ENCODE measurements at places on chromosomes 2 and 18.

DNA sequence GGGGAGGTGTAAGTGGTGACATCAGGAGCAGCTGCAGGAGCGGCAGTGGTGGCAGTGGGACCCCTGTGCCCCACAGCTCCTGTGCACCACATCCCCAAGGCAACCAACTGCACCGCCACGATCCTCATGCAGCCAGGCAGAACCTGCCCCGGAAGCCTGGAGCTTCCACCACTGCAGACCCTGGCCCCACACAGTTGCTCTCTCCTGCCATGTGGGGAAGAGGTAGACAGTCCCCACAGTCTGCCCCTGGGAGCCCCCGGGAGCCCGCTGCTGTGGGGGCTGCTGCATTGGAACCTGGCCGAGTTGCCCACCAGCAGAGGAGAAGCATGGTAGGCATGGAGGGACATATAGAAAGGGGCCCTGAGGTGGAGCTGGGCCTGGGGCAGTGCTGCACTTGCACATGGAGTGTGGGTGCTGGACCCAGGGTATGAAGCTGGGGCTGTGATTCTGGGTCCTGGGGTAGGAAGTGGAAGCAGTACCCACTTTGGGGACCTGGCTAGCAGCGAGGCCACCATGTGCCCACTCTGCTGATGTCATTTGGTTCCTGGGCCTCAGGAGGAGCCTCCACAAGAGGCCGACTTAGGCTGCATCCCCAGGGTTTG is 623.3 kb upstream of the LRRTM4 start:
- no peak for DNase-seq

- DNase-seq, result no peak
These were observed 40.1 kb downstream of the AGPS start for GRCh38 chr2:177432703-177433102.

- DNase-seq, result no peak
These were observed at the start of gene WNT10A for GRCh38 chr2:218880102-218880858. Gene WNT10A (plus strand): TSS chr2:218880852. CDS start chr2:218880996, 144 bp downstream.

- no peak for DNase-seq
These were observed 6.3 kb upstream of the RPRD1A start for GRCh38 chr18:36073676-36074075.

- no peak for DNase-seq
These were observed 25.8 kb upstream of the CABYR start for GRCh38 chr18:24112874-24113615.

DNA sequence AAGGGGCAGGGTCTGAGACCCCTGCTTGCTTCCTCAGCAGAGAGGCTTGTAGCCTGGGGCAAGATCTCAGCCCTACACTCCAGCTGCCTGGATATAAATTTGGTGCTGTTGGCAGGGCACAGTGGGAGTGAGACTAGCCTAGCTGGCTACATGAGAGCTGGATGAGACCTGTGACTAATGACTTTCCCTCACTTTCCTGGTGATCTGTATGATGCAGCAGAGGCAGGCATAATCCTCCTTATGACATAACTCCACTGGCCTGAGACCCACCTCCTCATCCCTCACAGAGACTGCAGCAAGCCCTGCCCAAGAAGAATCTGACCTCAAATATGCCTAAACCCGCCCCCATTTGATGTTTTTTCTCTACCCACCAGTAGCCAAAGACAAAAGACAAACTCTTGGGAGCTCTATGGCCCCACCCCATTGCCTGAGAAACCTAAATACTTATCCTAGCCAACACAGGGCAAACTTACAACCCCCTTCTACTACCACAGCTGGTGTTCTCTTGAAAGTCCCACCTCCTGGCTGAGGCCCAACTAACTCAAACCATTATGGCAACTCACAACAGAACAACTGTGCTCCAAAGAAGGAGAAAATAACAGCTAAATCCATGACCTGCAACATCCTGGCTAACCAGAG is 102.7 kb downstream of the NR4A2 start:
- DNase-seq, result no peak

DNA sequence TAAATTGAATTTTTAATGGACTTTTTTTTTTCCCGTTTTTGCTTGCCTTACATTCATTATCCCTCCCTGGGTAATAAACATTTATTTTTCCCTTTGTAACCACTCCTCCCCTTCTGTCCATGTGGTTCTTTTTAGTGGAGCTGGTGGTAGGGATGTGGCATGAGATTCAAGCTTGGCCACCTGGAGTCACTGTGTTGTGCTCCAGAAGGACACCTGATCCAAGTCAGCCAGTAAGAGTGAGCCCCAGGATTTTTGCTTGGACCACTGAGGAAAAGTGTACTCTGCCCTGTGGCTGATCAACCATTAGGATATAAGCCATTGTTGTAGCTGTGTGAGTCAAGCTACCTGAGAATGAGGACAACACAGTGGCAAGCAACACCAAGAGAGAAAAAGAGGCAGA is 11.1 kb upstream of the ACTR3 start:
- no peak for DNase-seq

DNA sequence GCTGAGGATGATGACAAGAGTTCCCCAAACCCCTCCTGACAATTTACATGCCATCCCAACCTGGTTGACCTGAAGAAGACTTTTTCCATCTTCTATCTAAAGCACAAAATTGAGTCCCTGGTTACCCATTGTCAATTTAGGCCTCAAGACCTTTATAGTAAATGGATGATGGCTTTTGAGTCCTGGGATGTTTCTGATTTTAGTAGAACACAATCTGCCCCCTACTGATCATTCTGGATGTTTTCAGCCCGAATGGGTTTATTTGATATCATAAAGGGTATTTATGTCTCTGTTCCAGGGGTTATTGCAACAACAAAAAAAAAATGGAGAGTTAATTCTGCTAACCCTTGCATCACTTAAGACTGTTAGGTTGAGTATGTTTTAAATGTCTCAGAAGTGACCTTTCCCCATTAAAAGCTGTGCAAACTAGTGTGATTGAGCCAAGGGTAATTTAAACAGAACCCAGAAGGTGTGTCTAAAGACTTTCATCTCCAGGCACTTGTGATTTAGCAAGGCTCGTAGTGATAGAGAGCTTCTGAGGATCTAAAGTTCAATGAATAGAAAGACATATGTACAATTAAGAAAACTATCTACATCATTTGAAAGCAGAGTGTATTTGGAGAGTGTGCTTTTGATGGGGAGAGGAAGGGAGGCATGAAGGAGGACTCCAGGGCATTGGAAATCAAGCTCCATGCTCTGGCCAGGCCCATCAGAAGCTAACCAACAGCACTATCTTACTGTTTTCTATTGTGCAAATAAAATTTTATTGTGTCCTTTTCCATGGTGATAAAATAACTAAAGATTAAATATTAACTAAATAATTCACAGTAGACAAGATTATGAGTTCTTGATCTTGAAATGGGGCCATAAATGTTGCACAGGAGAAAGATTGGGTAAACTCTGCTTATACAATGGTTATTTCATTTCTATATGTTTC is 96.6 kb upstream of the NOSTRIN start:
- DNase-seq, result peak; percentile 23

GRCh38 chr2:82268446-82268845 is 1963.9 kb upstream of the LRRTM1 start:
- DNase-seq, result no peak

- DNase-seq, result peak; percentile 59
These were observed 26.6 kb upstream of the LANCL1 start for GRCh38 chr2:210503001-210503623.

- no peak for DNase-seq
These were observed 90.0 kb downstream of the TRIB2 start for GRCh38 chr2:12806549-12807242.

DNA sequence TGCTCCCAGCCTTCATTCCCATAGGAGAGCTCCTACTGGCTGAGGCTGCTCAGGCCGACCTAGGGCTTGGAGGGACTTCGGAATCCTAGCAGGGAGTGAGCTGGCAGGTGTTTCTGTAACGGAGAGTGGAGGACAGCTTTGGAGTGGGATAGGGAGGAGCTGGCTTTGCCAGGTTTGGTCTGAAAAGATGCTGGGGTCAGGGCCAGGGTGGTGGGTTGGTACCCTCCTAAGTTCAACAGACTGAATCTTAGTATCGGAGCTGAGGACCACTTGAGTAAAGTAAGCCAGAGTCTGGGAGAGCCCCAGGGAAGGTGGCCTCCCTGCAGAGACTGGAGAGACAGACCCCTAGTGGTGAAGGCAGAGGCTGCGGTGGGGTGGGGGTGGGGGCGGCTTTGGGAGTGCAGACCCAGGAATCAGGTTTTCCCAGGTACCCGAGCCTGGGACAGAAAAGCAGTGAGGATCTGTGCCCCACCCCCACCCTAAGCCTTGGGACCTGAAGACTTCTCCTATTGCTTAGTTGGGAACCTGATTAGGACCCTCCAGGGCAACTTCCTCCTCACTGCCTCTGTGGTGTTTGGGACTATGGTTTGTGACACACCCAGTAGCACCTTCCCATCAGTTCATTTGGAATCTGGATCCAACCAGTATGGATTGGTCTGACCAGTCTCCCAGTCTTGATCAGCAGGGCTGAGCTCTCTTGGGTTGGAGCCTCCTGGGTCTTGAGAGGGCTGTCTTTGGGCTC is 3.0 kb downstream of the CNNM4 start:
- peak; percentile 29 for DNase-seq

- no peak for DNase-seq
These were observed 79.0 kb downstream of the ASXL3 start for GRCh38 chr18:33656889-33657448.

DNA sequence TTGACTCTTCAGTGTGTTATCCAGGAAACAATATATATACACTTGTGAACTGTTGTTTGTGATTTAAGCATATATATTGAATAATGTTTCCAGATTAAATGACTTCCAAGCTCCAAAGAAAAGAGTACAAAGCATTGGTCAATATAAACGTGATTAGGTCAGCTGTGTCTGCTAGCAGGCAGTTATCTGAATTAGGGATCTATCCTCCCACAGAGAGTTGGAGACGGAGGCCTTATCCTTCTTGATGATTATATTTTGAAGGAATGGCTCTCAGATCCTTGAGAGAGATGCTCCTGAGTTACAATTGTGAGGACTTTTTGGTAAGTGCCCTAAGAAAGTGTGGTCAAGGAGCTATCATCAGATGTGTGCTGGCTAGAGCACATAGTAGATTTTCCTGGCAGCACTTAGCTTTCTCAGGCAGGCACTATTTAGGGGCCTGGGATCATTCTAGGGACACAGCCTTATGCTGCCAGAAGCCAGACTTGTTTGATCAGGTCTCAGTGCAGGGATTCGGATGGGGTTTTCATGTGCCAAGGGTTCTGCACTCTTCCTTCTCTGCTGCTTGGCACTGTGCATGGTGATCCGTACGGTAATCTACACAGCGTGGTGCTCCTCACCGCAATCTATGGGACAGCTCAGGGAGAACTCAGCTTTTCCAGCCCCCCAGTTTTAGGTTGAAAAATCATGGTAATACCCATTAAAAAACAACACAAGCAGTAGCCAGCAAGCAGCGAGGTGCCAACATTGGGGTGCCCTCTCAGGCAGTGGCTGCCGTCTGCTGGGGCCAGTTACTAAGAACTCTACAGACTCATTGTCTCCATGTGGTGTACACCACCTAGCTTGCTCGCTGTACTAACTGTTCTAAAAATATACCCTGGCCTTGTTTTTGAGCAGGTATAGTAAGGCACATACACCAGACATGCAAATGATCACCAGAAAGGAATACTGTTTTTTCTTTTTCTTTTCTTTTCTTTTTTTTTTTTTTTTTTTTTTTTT is 8.0 kb upstream of the ZDBF2 start:
- no peak for DNase-seq

DNA sequence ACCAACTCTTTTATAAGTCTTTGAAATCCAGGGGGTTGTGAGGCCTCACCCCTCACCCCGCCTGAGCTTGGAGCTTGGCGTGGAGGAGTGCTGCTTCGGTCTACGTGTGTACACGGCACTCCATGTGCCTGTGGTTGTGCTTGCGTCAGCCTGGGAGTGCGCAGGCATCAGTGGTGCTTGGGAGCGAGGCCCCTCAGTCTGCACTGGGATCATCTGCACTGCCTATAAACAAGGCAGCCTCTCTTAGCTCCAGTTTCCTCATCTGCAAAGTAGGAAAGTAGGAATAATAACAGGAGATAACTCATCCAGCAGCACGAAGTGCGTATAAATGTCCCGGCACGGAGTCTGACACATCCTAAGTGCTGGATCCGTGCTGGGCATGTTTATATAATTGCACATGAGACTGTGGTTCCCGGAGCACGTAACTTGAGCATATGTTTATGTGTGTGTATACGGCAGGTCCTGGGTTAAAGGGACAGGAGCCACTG is 1.2 kb downstream of the GYPC start:
- DNase-seq, result peak; percentile 79

GRCh38 chr2:33144243-33144642 is 197.5 kb downstream of the LTBP1 start:
- DNase-seq, result no peak

DNA sequence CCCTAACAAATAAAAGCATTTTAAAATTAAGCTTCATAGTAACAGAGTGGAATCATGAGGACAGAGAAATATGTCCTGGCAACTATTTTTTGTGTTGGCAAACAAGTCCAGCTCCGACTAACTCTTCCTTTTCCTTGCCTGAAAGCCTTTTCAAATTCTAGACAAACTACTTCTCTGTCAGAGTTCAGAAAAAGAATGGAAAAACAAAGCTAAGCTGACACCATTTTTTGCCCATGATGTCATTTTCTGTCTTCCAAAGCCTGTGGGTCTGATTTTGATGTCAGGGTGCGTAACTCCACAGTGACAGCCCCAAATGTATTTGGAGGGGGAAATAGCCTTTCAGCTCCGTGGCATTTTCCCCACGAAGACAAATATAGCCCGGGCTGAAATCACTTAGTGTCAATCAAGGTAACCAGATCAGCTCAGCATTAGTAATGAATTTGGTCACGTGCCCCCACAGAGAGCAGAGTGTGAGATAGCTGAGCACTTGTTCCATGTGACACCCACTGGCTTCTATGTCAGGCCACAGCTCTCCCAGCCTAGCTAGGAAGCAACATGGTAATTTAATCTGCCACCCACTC is 233.0 kb upstream of the SIX2 start:
- DNase-seq, result no peak

GRCh38 chr2:22673529-22673928 is 711.5 kb upstream of the KLHL29 start:
- DNase-seq, result no peak

DNA sequence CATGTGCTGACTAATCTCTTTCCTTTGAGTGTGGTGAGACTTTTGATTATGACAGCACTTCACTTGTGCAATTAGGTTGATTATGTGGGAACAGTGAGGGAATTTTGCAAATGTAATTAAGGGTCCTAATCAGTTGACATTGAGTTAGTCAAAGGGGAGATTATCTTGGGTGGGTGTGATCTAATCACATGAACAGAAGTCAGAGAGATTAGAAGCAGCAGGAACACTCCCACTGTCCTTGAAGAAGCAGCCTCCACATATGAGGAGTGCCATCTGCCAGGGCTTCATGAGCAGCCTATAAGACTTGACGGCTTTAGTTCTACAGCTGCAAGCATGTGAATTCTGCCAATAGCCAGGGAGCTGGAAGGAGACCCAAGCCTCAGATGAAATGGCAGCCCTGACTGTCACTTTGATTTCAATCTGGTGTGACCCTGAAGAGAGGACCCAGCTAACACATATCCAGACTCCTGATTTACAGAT is 89.4 kb upstream of the APCDD1 start:
- no peak for DNase-seq
